Astrocyte (in vitro differentiated cells and primary cell): ENCODE measurements at places on chromosomes 5 and 9. TPM values are rescaled to one million over a fixed set of nuclear protein-coding genes. Genes with fewer than 3 reads are reported as not detected.

GRCh38 chr5:126527892-126528291 is 67.1 kb downstream of the ALDH7A1 start:
- no peak overlapping the region for H3K4me3 ChIP-seq
- no peaks in the 10 kb centered on the region for H3K36me3 ChIP-seq
- H3K27ac ChIP-seq: no peak overlapping the region

GRCh38 chr5:3875144-3875543 is 279.5 kb downstream of the IRX1 start:
- no peaks in the 10 kb centered on the region for H3K27me3 ChIP-seq
- no peaks in the 10 kb centered on the region for H3K36me3 ChIP-seq
- H3K27ac ChIP-seq: no peak overlapping the region

- no peaks in the 10 kb centered on the region for H3K27me3 ChIP-seq
- DNase-seq: no peak
- no peaks in the 10 kb centered on the region for H3K36me3 ChIP-seq
- H3K4me1 ChIP-seq: no peaks in the 10 kb centered on the region
Measured at GRCh38 chr5:88474574-88474973, 205.9 kb upstream of the TMEM161B start.

- H3K36me3 ChIP-seq: no peaks in the 10 kb centered on the region
- H3K4me3 ChIP-seq: no peak overlapping the region
- no peak overlapping the region for H3K27ac ChIP-seq
- DNase-seq: no peak
- H3K27me3 ChIP-seq: no peaks in the 10 kb centered on the region
- no peaks in the 10 kb centered on the region for H3K4me1 ChIP-seq
Measured at GRCh38 chr5:20536341-20536740, 548.3 kb upstream of the CDH18 start.

- H3K27ac ChIP-seq: no peak overlapping the region
- no peak overlapping the region for H3K4me3 ChIP-seq
- H3K27me3 ChIP-seq: no peaks in the 10 kb centered on the region
- peaks cover 8% of the 10 kb centered on the region for H3K4me1 ChIP-seq
Measured at GRCh38 chr9:115759426-115759825, 394.2 kb upstream of the PAPPA start.

GRCh38 chr5:34022121-34022705 is 14.4 kb upstream of the AMACR start:
- H3K4me1 ChIP-seq: peaks cover 8% of the 10 kb centered on the region
- H3K4me3 ChIP-seq: no peak overlapping the region
- H3K27ac ChIP-seq: no peak overlapping the region
- no peaks in the 10 kb centered on the region for H3K36me3 ChIP-seq

GRCh38 chr5:11150976-11151375 is 389.9 kb upstream of the DAP start:
- DNase-seq: no peak
- H3K27me3 ChIP-seq: no peaks in the 10 kb centered on the region
- no peak overlapping the region for H3K4me3 ChIP-seq
- no peaks in the 10 kb centered on the region for H3K4me1 ChIP-seq
- H3K27ac ChIP-seq: no peak overlapping the region

DNA sequence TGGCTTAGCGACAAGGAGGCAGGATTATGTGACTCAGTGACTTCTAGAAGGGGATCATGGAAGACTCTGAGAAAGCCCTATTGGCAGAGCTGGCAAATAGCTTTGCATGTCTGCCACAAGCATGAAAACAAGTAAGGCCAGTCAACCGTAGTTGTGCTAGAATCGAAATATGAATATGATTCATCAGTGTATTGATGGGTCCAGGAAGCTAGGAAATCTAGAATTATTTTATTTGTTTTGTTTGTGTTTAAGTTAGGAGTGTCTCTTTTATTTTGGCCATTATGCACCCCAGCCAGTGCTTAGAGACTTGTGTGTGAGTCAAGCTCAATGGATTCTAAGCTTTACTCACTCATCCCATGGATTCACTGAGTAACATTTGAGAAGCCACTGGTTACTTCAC is 3.8 kb upstream of the ITGA2 start:
- DNase-seq: no peak
- no peaks in the 10 kb centered on the region for H3K27me3 ChIP-seq
- H3K4me1 ChIP-seq: peaks cover 23% of the 10 kb centered on the region
- H3K4me3 ChIP-seq: no peak overlapping the region

DNA sequence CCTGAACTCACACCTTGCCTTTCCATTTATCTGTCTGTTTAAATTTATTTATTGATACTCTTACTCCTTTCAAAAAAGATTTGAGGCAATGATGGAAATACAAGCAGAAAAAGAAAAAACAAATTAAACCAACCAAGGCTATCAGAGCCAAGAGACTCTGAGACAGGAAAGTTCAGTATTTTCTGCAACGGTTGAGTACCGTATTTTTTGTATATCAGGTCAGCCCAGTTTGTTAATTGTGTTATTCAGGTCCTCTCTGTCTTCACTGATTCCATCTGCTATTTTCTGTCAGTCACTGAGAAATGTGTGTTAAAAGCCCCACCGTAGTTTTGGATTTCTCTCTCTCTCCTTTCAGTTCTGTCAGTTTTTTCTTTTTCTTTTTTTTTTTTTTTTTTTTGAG is 134.5 kb upstream of the SMIM23 start:
- H3K27me3 ChIP-seq: no peaks in the 10 kb centered on the region
- DNase-seq: no peak
- no peaks in the 10 kb centered on the region for H3K36me3 ChIP-seq
- peaks cover 19% of the 10 kb centered on the region for H3K4me1 ChIP-seq
- H3K4me3 ChIP-seq: no peak overlapping the region

FAM53C gene
- 43.8 and 46.6 TPM in 2 replicates for total RNA-seq

DNA sequence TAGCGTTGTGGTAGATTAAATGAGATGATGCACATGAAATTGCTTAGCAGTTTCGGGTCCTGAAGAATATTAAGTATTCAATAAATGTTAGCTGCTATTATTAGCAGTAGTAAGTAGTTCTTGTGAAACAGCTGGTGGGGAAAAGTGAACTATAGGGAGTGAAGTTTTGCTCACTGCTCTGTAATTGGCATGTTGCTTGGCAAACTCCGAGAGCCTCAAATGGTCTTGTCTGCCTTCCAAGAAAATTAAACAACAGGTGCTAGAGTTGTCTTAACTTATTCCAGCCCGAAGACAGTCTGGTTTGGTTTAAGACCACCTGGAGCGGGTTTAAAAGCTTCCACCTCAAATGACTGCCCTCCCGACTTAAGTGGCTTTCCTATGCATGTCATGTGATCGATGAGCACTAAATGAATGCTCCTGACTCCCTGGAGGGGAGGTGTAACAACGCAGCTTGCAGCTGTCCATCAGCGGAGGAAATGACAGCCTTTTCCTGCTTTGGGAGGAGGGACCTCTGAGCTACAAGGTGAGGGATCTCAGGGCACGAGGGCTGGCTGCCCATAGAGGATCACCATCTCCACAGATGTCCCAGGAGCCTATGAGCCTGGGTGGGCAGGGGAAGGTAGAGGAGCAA is 202.9 kb upstream of the PANK3 start:
- H3K4me3 ChIP-seq: no peak overlapping the region
- no peaks in the 10 kb centered on the region for H3K36me3 ChIP-seq
- H3K27ac ChIP-seq: no peak overlapping the region
- DNase-seq: no peak

GRCh38 chr5:83709973-83710372 is 10.7 kb downstream of the HAPLN1 start:
- H3K4me1 ChIP-seq: no peaks in the 10 kb centered on the region
- H3K36me3 ChIP-seq: no peaks in the 10 kb centered on the region
- no peak overlapping the region for H3K27ac ChIP-seq
- no peak for DNase-seq

DNA sequence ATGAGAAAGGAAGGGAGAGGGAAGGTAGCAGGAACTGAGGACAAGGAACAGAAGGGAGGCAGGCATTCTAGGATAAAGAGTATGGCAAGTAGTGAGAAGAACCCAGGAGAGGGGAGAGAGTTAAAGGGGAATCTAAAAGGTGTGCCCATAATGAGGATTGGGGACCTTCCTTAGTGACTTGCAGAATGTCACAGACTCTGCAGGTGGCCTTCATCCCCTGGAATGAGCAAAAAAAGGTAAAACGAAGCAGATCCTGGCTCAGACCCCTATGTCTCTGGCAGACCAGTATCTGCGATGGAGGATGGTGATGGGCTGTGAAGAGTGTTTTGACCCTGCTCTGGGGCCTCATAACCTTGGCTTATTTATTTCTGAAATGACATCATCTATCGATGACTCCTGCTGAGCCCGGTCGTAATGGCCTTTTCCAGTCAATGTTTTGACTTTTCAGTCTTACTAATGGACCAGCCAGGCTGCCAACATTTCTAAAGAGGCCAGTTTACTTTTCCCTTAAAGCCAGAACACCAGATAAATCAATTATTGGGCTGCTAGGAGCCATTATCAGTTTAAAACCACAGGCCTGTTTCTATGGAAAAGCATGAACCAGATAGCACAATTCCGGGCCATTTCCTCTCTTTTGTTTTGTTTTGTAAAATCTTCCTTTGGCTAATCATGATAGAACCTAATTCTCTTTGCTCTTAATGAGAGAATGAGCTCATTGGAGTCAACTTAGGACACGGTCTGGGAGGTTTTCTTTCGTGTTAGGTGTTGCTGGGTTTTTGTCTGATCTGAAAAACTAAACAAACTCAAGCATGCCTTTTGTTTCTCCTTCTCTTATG is 3.1 kb downstream of the TMOD1 start:
- no peak overlapping the region for H3K4me3 ChIP-seq
- H3K27ac ChIP-seq: no peak overlapping the region
- peaks cover 2% of the 10 kb centered on the region for H3K4me1 ChIP-seq
- peaks cover 63% of the 10 kb centered on the region for H3K27me3 ChIP-seq

RGMB gene
- 42.8 and 48.7 TPM in 2 replicates for total RNA-seq

HAPLN1 gene
- 45.0 and 71.9 TPM in 2 replicates for total RNA-seq

DNA sequence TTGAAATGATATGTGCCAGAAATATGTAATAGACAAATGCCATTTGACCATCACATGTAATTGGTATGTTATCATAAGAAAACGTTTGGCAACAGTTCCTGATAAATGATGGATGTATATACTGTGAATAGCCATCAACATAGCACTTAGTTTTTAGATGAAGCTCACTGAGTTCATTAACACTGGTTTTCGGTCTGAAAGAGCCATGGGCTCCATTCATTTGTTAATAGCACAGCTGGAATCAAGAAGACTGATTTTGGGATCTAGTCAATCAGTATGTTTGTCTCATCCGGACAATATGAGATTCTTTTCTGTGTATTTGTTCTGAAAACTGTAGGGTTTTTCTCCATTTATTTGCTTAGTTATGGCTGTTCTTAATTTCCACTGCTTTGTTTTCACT is 413.5 kb upstream of the CLINT1 start:
- no peak for DNase-seq
- no peaks in the 10 kb centered on the region for H3K36me3 ChIP-seq
- no peak overlapping the region for H3K27ac ChIP-seq

DNA sequence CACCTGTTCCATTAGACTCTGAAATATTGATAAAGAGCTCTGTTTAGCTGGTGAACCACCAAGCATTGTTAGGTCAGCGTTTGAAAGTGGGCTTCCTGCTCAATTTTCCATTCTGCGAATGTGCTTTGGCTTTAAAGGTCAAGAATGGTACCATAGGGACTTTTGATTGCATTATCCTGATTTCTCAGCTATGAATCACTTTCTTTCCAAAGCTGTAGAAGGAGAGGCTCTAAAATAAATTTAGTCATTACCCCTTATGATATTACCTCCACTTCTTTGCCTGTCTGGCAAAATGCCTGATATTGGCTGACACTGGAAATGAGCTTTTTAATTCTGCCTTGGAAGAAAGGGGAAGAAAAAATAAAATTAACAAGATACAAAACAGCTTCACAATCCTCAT is 237.2 kb upstream of the CTNND2 start:
- H3K4me3 ChIP-seq: no peak overlapping the region
- H3K27me3 ChIP-seq: no peaks in the 10 kb centered on the region
- H3K36me3 ChIP-seq: no peaks in the 10 kb centered on the region
- DNase-seq: no peak

DNA sequence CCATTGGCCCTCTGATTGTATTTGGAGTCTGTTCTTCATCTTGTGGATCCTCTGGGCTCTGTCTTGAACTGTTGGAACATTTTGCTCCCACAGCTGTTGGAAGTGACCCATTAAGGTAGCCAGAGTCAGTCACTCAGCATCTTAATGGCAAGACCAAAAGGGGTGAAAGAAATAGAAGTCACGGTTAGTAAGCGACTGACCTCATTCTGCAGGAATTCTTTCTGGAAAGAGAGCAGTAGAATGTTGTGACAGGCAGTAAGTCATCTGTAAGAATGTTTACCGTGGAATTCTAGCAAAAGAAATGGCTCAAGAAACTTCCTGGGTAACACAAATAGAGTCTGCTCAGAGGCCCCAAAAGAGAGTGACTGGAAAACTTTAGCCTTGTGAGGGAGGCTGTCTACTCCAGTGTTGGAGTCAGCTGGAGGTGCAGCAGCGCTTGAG is 28.6 kb upstream of the TNC start:
- no peak overlapping the region for H3K4me3 ChIP-seq
- H3K27me3 ChIP-seq: no peaks in the 10 kb centered on the region
- H3K27ac ChIP-seq: peak overlapping the region; percentile 82

DNA sequence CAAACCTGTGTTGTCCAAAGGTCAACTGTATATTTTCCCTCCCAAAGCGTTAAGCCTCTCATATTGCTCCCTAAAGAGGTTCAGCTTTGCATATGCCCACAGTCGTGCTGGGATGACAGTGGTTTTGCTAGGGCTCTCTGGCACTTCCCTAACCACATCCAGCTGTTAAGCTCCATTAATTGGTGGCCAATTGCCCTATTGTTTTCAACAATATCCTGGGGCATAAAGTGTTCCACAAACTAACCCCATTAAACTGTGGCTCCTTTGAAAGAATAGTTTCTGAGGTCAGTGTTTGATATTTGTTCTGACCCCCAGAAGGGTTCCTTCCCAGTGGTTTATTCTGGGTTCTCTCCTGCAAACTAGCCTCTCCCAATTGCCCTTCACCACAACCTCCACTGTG is 194.5 kb downstream of the HSD17B3 start:
- peaks cover 6% of the 10 kb centered on the region for H3K27me3 ChIP-seq
- H3K27ac ChIP-seq: no peak overlapping the region
- no peaks in the 10 kb centered on the region for H3K36me3 ChIP-seq

DNA sequence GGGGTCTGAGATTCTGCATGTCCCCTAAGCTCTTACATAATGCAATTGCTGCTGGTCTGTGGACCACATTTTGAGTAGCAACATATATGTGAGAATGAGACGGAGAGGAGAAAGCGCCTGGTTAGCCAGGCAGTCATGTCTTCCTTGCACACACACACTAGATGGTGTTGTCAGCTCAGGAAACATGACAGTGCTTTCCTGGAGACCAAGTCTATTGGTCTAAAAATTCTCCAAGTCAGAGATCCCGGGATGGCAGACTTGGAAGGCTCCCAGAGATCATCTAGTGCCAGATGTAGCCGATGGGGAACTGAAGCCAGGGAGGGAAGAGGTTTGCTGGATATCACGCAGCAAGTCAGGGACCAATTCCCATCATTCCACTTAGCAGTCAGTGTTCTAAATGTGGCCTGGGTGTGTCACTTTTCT is 53.4 kb downstream of the GALNT12 start:
- peaks cover 8% of the 10 kb centered on the region for H3K4me1 ChIP-seq
- H3K27me3 ChIP-seq: peaks cover 12% of the 10 kb centered on the region
- peak; percentile 74 for DNase-seq
